Esophagus mucosa (tissue), 1 donor: ENCODE measurements at places on chromosomes 13 and 19.
A peak's percentile ranks its signal among the peaks of the same experiment; 100 is the strongest.

DNA sequence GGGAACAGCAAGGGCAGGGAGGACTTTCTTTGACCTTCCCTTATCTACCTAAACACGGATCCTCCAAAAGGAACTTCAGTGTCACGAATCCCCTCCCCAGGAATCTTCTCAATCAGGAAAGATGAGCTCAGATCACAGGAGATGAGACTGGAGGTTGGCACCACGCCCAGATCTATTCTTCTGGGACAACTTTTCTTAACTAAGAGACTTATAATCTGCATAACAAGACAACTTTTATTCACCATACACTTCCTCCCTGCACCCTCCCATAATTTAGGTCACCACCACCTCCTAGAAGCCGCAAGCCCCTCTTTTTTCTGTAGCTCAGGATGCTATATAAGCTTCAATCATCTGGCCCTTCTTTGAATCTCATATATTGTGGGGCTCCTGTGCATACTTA, 19.2 kb upstream of the AKT2 start:
- no peak for ATAC-seq

GRCh38 chr13:97257228-97257755, 35.2 kb downstream of the MBNL2 start:
- ATAC-seq: no peak

DNA sequence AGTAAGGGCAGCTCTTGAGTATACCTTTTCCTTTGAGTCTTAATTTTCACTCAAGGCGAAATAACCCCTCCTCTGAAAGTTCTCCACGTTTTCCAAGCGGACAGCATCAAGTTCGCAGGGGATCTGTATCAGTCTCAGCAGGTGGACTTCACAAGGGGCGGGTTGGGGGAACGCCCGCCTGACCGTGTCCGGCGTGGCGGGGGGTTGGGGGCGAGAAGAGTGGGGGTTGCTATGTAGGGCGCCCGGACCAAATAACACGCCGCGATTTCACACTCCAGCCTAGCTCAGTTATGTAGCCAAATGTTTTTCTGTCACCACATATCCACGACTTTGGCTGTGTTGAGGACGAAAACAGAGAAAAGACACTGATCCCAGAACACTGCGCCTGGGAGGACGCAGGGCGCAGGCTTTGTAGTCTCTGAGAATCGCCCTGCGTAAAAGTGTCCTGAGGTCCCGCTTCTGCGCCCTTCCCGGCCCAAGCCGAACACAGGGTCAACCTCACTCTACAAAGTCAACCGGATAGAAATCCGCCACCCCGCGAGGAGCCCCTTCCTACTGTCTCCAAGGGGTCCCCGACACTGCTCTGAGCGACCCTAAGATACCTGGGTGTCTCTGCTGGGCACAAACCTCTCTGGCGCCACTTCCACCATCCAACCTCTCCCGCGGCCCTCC, 524 bp downstream of the RUBCNL start:
- ATAC-seq: peak; percentile 17

DNA sequence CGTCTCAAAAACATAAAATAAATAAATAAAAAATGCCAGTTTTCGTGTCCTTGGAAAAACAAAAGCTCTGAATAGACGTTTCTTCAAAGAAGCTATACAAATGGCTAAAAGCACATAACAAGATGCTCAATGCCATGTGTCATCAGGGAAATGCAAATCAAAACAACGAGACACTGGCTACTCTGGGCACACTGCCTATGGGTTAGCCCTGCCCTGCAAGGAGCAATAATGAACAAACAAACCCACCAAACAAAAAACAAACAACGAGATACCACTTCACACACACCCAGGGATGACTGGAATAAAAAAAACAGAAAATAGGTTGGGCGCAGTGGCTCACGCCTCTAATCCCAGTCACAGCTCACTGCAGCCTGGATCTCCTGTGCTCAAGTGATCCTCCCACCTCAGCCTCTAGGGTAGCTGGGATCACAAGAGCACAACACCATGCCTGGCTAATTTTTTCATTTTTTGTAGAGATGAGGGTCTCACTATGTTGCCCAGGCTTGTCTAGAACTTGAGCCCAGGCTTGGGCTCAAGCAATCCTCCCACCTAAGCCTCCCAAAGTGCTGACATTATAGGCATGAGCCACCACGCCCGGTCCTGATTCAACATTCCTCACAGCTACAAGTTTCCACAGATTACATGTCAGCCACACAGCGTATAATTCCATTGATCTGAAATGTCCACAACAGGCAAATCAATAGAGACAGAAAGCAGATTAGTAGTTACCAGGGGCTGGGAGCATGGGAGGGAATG, 15.5 kb upstream of the ISYNA1 start:
- ATAC-seq: no peak

DNA sequence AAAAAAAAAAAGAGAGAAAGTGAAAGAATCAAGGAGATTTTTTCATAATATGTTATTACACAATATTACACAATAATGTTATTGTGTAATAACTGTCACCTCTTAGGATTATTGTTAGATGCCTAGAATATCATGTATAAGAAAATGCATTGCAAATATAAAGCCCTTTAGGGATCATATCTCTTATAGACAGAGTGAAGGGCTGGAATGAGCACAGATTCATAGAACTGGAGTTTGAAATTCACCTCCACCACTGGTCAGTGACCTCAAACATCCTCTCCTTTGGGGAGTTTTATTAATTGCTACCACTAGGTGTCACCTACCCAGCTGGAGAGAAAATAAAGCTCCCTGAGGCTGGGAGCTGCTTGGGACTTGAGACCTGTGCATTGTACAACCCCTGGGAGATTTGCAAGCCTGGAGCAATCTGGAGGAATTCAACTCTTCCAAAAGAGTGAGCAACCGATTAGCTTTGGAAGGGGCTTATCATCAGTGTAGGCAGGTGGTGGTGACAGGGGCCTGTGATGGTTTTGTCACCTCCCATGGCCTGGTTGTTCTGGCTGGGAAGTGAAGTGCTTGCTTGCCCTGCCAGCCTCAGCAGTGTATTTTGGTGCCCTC, 30.3 kb upstream of the FRY start:
- peak; percentile 70 for ATAC-seq

DNA sequence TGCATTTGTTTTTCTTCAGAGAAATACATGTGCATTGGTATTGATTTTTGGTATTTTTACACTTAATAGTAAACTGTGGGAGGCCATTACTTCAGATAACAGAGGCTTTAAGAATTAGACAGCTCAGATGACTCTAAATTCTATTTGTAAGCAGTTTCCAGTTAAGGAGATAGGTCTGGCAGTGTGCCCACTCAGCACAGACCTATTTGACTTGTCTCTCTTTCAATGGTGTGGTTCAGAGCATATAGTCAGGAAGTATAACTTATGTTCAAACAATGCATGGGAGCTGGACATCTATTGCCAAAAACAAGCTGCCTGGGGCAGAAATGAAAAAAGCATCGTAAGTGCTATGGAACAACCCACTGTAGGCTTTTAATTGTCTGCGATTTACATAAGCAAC, 370.7 kb downstream of the HS6ST3 start:
- ATAC-seq: no peak

DNA sequence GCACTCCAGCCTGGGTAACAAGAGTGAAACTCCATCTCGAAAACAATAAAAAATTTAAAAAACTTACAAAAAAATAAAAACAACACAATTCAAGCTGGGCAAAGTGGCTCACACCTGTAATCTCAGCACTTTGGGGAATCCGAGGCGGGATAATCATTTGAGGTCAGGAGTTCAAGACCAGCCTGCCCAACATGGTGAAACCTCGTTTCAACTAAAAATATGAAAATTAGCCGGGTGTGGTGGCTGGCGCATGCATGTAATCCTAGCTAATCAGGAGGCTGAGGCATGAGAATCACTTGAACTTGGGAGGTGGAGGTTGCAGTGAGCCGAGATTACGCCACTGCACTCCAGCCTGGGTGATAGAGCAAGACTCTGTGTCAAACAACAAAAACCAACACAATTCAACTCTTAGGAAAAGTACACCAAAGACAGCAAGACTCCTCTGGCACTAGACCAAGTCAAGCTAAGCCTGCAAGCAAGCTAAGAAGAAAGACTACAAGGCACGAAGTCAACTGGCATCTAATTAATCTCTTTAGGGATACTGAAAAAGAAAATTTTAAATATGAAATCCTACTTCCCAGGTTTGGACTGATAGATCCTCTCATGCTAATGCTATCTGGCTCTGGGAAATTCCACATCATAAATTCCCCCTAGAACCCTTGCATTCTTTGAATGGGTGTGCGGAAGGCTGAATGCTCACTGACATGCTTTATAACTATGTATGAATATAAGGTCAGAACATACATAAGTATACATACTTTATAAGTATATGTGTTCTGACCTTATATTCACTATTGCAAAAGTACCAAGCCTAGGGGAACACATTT, 7.9 kb downstream of the PBX4 start:
- no peak for ATAC-seq

DNA sequence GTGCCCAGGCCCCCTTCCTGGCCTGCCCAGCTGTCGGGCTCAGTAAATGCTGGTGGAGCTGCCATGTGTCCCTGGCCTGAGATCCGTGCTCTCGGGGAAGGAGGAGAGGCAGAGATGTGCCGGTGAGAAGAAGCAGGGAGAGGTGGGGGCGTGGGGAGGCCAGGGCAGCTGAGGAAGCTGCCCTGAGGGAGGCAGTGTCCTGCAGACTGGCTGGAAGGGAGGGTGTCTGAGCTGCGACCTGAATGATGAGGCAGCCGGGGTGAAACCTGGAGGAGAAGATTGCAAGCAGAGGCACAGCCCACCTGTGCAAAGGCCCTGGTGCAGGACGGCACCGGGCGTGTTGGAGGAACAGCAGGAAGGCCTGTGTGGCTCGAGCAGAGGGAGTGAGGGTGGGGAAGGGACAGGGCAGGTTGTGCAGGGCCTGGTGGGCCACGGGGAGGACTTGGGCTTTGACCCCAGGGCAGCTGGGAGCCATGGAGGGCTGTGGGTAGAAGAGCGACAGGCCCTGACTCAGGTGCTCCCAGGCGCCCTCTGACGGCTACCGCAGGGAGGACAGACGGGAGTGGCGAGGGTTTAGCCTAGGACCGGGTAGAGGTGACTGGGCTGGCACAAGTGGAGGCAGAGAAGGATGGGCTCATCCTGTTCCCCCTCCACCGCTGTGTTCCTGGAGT, 14.0 kb upstream of the CELF5 start:
- peak; percentile 65 for ATAC-seq

DNA sequence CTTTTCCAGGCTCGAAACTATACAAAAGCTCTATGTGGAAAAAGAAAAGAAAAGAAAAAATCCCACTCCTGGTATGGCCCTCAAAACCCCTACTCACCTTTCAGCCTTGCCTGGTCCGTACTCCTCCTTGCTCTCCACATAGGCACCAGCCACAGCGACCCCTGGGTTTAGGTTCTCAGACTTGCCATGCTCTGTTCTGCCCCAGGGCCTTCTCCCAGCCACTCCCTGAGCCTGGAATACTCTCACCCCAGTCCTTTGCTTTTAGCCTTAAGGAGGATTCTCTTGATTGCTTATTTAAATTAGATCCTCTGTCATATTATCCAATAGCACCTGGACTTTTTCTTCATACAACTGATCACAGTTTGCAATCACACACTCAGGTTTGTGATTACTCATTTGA, 522.5 kb downstream of the DIAPH3 start:
- ATAC-seq: no peak

- peak; percentile 94 for ATAC-seq
These were observed 31.5 kb downstream of the KLF5 start for GRCh38 chr13:73090116-73090822.

- ATAC-seq: no peak
These were observed 4.7 kb upstream of the CYP2A13 start for GRCh38 chr19:41083516-41083915.

GRCh38 chr13:51945149-51945548, 66.1 kb downstream of the ATP7B start:
- ATAC-seq: no peak

- ATAC-seq: peak; percentile 37
These were observed 1.1 kb downstream of the SHISA2 start for GRCh38 chr13:26050568-26051230.

DNA sequence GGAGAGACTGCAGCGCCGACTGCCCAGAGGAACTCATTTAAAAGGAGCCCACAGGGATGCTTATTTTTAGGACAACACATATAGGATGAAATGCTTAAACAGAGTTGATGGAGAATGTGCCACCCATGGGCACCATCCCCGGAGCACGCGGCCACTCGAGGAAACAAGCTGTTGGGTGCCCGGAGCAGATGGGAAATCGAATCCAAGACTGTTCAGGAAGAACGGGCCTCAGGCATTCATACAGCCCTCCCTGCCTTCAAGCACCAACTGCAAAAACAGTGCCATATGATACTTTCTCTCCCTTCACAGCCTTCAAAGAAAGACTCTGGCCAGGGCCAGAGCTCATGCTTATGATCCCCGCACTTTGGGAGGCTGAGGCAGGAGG, 40.2 kb downstream of the RAB20 start:
- no peak for ATAC-seq

DNA sequence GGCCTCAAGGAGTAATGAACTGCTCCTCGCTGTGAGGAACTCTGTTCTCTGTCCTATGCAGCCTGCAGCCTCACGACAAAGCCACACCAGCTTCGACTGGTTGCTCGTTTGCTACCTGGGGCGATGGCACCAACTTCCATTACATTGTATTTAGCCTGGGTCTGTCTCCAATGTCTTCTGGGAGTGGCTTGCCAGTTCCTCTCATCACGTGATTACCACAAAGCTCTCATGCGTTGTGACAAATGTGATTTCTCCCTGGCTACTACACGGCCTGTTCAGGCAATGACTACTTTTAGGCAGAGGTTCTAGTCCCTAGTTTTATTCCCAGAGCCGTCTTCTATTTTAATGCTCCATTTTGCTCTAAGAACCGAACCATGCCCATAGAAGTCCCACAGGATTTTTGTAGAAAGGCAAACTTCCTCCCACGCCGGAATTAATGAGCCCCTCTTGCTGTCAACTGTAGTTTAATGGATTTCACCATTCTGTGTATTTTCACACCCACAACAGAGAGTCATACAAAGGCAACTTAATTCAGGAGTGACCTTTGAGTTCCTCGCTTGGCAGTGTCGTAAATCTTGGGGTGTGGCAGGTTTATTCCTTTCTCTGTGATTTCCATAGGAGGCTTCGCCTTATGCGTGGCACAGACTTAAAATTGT, 351.9 kb downstream of the EFNB2 start:
- no peak for ATAC-seq

DNA sequence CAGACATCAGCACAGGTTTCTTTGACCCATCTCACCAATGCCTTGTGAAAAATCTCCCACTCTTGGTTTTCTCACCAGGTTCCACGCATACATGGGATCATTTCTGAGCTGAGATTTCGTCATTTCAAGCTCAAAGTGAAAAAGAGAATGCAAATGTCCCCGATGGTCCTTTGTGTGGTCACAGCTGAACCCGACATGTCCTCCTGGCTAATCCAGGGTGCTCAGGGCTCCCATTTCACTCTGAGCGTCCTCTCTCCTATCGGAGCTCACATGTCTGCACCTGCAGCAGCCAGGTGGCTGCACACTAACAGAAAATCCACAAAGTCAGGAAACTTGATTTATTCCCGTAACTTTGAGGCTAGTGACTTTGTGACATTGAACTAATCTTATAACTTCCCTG, 9.3 kb upstream of the CEACAM3 start:
- no peak for ATAC-seq
